Activated CD4-positive, alpha-beta T cell treated with anti-CD3 and anti-CD28 coated beads, Interleukin-2, amount 50 U/mL, for 1 hour (primary cell): ENCODE measurements at places on chromosomes 7 and 10.

GRCh38 chr7:31111109-31111451, 59.0 kb downstream of the ADCYAP1R1 start:
- DNase-seq, result no peak

- DNase-seq, result no peak
These were observed 50.7 kb downstream of the MDFIC start for GRCh38 chr7:114972567-114972966.

GRCh38 chr7:41174521-41174920, 528.4 kb downstream of the INHBA start:
- DNase-seq, result no peak

- no peak for DNase-seq
These were observed 132.0 kb upstream of the MDFIC start for GRCh38 chr7:114789871-114790311.

DNA sequence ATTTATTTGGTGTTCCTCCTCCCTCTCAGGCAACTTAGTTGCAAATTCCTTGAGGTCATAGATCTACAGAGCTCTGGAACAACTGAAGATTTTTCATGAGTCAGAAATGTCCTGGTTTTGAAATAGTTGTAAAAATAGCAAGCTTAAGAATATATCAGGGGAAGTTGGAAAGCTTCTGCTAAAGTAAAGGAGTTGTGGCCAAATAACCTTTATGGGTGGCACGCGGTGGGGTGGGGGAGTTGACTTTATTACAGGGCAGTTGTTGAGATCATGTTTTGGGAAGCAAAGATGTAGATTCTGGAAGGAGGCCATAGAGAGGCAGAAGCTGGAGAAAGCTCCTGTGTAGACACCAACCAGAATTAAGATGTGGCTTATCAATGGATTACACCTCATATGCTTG, 326.0 kb upstream of the MTPN start:
- DNase-seq, result no peak

DNA sequence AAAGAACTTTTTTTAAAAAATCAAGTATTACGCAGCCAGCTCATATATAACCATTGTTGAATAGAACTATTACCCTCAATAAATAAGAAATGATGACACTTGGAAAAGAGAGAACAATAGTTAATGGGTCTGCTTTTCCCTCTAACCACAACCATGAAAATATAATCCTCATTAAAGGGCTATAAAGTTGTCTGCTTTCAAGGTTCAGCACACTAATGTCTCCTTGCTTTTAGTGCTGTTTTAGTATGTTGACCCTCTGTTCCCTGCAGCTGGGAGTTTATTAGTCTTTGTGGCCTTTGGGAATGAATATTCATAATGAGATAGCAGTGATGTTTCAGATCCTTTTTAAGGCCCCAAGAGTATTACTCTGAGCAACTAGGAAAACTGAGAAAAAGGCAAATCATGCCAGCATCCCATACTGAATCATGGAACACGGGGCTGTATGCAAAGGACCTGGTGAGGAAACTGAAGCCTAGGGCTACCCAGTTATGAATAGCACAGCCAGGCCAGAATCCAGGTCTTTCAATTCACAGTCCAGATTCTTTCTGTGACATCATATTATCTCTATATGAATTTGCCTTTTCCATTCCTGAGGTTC, 332.0 kb upstream of the LRGUK start:
- no peak for DNase-seq

GRCh38 chr10:7275761-7276440, 134.9 kb downstream of the SFMBT2 start:
- no peak for DNase-seq

DNA sequence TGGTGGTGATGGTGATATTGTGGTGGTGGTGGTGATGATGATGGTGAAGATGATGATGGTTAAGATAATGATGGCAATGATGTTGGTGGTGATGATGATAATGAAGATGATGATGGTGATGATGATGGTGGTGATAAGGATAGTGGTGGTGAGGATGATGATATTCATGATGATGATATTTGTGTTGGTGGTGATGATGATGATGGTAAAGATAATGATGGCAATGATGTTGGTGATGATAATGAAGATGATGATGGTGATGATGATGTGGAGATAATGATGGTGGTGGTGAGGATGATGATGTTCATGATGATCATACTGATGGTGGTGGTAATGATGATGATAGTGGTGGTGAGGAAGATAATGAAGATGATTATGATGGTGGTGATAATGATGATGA, 30.7 kb upstream of the SDK1 start:
- DNase-seq, result no peak

GRCh38 chr10:43403911-43404703, 4.9 kb downstream of the HNRNPF start:
- DNase-seq, result no peak

GRCh38 chr7:7566651-7567611, at the start of gene MIOS:
MIOS (plus strand) TSS chr7:7566884; CDS start chr7:7572476, 5,592 bp downstream.
- DNase-seq, result peak; percentile 78

- DNase-seq, result no peak
These were observed 97.7 kb upstream of the EFCAB10 start for GRCh38 chr7:105678811-105679495.

- no peak for DNase-seq
These were observed 314.2 kb upstream of the GNAI1 start for GRCh38 chr7:79820387-79820786.
